ENCODE measurements at places on chromosomes 2 and 18. TPM values are rescaled to one million over a fixed set of nuclear protein-coding genes. Genes with fewer than 3 reads are reported as not detected.

GRCh38 chr2:728165-728564 is 51.0 kb upstream of the TMEM18 start:
- no peak overlapping the region for H3K27ac ChIP-seq
- H3K27me3 ChIP-seq = peaks cover 14% of the 10 kb centered on the region
- H3K36me3 ChIP-seq = no peaks in the 10 kb centered on the region
- H3K4me1 ChIP-seq = peaks cover 8% of the 10 kb centered on the region
- no peak overlapping the region for H3K4me3 ChIP-seq

MAP3K19 gene
- total RNA-seq = not detected

- H3K4me1 ChIP-seq = no peaks in the 10 kb centered on the region
- no peak overlapping the region for H3K4me3 ChIP-seq
- no peak overlapping the region for H3K27ac ChIP-seq
- peaks cover 6% of the 10 kb centered on the region for H3K36me3 ChIP-seq
Measured at GRCh38 chr2:135337071-135337470, 193.9 kb downstream of the ZRANB3 start.

GRCh38 chr2:241451840-241452506 is 56.4 kb downstream of the STK25 start:
- no peak for DNase-seq
- H3K27me3 ChIP-seq = no peaks in the 10 kb centered on the region
- H3K27ac ChIP-seq = no peak overlapping the region
- no peaks in the 10 kb centered on the region for H3K4me1 ChIP-seq
- H3K4me3 ChIP-seq = no peak overlapping the region

DNA sequence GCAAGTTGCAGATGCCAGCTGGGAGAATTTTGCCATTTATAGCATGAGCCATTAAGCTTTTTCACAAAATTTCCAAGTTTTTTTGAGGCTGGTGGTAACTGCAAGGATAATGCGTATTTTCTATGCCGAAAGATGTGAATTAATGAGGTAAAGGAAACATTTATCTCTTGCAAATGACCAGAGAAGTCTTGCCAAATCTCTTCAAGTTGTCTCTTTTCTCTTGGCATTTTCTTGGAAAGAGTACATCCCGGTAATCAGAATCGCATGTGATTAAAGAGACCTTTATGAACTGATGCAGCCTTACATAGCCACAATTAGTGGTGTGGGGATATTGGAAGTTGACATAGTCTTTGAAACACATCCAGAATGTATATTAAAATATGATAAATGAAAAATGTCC is 136.5 kb upstream of the MMADHC start:
- no peaks in the 10 kb centered on the region for H3K4me1 ChIP-seq
- no peak overlapping the region for H3K27ac ChIP-seq
- H3K36me3 ChIP-seq = peaks cover 6% of the 10 kb centered on the region
- no peaks in the 10 kb centered on the region for H3K27me3 ChIP-seq
- no peak for DNase-seq

GRCh38 chr2:233168445-233168844 is 83.0 kb upstream of the ATG16L1 start:
- no peak overlapping the region for H3K27ac ChIP-seq
- H3K4me3 ChIP-seq = no peak overlapping the region
- peaks cover 72% of the 10 kb centered on the region for H3K36me3 ChIP-seq
- H3K4me1 ChIP-seq = peaks cover 6% of the 10 kb centered on the region
- H3K27me3 ChIP-seq = no peaks in the 10 kb centered on the region
- no peak for DNase-seq

DNA sequence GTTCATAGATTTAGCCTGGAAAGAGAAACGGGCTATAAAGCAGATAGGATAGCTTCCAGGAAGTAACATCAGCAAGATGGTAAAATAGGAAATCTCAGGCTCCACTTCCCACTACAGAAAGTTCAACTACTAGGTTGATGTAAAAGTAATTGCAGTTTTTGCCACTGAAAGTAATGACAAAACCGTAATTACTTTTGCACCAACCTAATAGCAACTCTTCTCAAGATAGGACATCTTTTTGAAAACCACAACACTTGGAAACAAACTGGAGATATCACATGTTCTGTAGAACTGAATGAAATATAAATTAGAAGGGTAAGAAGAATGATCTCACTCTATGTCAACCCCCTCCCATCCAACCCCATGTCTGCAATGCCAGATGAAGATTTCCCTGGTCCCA is 1154.3 kb downstream of the BCL11A start:
- no peaks in the 10 kb centered on the region for H3K4me1 ChIP-seq
- H3K27ac ChIP-seq = no peak overlapping the region
- no peak for DNase-seq
- no peaks in the 10 kb centered on the region for H3K27me3 ChIP-seq
- H3K36me3 ChIP-seq = no peaks in the 10 kb centered on the region

- H3K27ac ChIP-seq = no peak overlapping the region
- no peak overlapping the region for H3K4me3 ChIP-seq
- no peaks in the 10 kb centered on the region for H3K4me1 ChIP-seq
- no peaks in the 10 kb centered on the region for H3K36me3 ChIP-seq
- H3K27me3 ChIP-seq = no peaks in the 10 kb centered on the region
Measured at GRCh38 chr2:81324046-81324445, 1019.5 kb upstream of the LRRTM1 start.

- no peaks in the 10 kb centered on the region for H3K4me1 ChIP-seq
- H3K4me3 ChIP-seq = no peak overlapping the region
- no peak overlapping the region for H3K27ac ChIP-seq
- no peak for DNase-seq
Measured at GRCh38 chr2:62334440-62335058, 138.6 kb downstream of the B3GNT2 start.

GRCh38 chr18:44637210-44638033 is 43.3 kb upstream of the SETBP1 start:
- H3K27ac ChIP-seq = peak overlapping the region; percentile 62
- H3K4me3 ChIP-seq = peak overlapping the region; percentile 15
- peak; percentile 64 for DNase-seq
- H3K4me1 ChIP-seq = peaks cover 22% of the 10 kb centered on the region
- H3K36me3 ChIP-seq = no peaks in the 10 kb centered on the region
- no peaks in the 10 kb centered on the region for H3K27me3 ChIP-seq

KHK gene
- total RNA-seq = 1.7 TPM

GRCh38 chr2:239882781-239883180 is 142.4 kb downstream of the NDUFA10 start:
- no peak for DNase-seq
- no peak overlapping the region for H3K27ac ChIP-seq
- H3K27me3 ChIP-seq = peaks cover 20% of the 10 kb centered on the region
- H3K4me3 ChIP-seq = no peak overlapping the region
- H3K4me1 ChIP-seq = peaks cover 7% of the 10 kb centered on the region
- H3K36me3 ChIP-seq = no peaks in the 10 kb centered on the region

COBLL1 gene
- total RNA-seq = 37.1 TPM

- H3K4me3 ChIP-seq = no peak overlapping the region
- H3K27me3 ChIP-seq = no peaks in the 10 kb centered on the region
- no peak for DNase-seq
- H3K4me1 ChIP-seq = no peaks in the 10 kb centered on the region
Measured at GRCh38 chr2:25598911-25599310, 74.5 kb downstream of the DTNB start.

DNA sequence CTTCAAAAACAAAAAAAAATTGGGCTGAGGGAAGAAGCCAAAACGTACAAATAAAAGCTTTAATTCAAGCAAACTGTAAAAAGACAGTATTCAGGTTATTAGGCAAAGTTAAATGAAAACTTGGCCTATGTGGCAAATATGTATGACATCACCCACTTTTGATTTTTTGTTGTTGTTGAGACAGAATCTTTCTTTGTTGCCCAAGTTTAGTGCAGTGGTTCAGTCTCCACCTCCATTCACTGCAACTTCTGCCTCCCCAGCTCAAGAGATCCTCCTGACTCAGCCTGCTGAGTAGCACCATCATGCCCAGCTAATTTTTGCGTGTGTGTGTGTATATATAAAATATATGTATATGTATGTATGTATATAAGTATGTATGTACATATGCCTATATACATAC is 440.4 kb upstream of the NRXN1 start:
- H3K36me3 ChIP-seq = no peaks in the 10 kb centered on the region
- H3K27ac ChIP-seq = no peak overlapping the region
- H3K27me3 ChIP-seq = no peaks in the 10 kb centered on the region

C2orf80 gene
- total RNA-seq = not detected

GRCh38 chr2:218806346-218806978 is 24.5 kb downstream of the CYP27A1 start:
- DNase-seq = peak; percentile 97
- peak overlapping the region; percentile 87 for H3K27ac ChIP-seq
- peaks cover 7% of the 10 kb centered on the region for H3K36me3 ChIP-seq
- H3K4me1 ChIP-seq = no peaks in the 10 kb centered on the region
- H3K4me3 ChIP-seq = peak overlapping the region; percentile 28

DNA sequence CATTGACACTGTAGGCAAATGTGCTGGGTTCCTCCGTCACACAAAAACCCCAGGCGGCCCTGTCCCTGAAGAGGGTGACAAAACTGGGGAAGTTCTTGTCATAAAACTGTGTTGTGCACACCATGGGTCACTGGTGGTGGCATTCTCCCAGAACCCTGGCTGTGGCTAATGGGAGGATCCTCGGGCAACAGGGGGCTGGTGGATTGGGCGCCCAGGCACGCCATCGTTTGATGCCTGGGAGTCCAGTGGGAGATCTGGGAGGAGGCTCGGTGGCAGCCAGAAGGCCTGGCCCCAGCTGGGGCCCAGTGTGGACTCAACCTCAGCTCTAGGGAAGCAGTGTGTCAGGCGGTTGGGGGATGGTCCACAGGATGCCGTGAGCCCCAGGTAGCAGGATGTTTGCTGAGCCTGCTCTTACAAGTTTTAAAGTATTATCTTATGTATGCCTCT is 140.7 kb downstream of the ACOXL start:
- no peaks in the 10 kb centered on the region for H3K36me3 ChIP-seq
- peaks cover 9% of the 10 kb centered on the region for H3K4me1 ChIP-seq
- no peak for DNase-seq
- H3K27ac ChIP-seq = no peak overlapping the region
- H3K4me3 ChIP-seq = no peak overlapping the region

NOL4 gene
- total RNA-seq = not detected
